ENCODE measurements at places on chromosomes 16 and 17. TPM values are rescaled to one million over a fixed set of nuclear protein-coding genes. Genes with fewer than 3 reads are reported as not detected.

Gene TBC1D3B
- total RNA-seq: 2.5 TPM

Gene TBX2
- total RNA-seq: 5.5 TPM

Gene TP53TG3B
- total RNA-seq: 0.23 TPM

Gene BRIP1
- 5.0 TPM for total RNA-seq

Gene KRT33A
- not detected for total RNA-seq

Gene KCNG4
- not detected for total RNA-seq

Gene CCT6B
- 1.5 TPM for total RNA-seq

Data from A549 treated with Hydrocortisone at 1 μM for 4 hours (cell line).